Cerebellar nuclear complex (tissue), 1 donor: ENCODE measurements at places on chromosomes 13 and 19.
A peak's percentile ranks its signal among the peaks of the same experiment; 100 is the strongest.

GRCh38 chr19:19505669-19506326, 9.6 kb downstream of the TSSK6 start:
- no peak for DNase-seq

DNA sequence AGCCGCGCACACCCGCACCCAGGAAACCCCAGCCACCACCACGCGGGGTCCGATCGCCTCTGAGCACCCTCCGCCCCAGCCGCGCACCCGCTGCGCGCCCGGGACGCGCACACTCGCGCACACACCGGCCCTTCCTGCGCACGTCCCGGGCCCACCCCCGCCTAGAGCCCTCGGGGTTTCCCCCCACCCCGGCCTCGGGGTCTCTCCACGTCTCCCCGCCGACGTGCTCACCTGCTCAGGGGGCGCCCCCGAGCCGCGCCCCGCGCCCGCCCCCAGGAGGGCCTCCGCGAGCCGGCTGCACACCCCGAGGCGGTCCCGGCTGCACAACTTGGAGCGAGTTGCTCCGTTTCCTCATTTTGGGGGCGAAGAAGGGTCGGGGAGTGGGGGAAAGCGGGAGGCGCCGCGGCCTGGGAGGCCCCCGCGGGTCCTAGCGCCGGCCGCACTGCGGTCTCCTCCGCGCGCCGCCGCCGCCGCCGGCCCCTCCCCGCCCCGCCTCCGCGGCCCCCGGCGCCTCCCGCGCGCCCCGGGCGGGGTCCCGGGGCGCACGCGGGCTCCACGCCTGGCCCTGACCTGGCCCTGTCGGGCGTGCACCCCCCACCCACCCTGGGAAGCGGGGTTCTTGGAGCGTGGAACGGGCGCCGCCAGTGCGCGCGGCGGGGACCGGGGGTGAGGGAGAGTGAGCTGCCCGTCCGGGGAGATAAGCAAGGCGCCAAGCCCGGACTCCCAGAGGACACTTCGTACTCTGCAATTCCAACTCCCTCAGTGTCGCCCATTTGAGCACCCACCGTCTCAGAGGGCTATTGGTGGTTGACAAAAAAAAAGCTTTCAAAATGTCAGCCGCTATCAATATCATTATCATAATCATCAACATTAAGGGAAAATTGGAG, at the start of gene MATK:
Gene MATK (minus strand): TSS at position 444 of the 887 bp plus-strand sequence. CDS start 1,246 bp downstream, outside the sequence.
- no peak for DNase-seq

- DNase-seq = no peak
Measured at GRCh38 chr19:51339313-51339686, 2.6 kb downstream of the VSIG10L start.

GRCh38 chr13:98599502-98600328, 22.8 kb upstream of the STK24 start:
- no peak for DNase-seq

- DNase-seq = no peak
Measured at GRCh38 chr19:2552859-2553258, 76.9 kb downstream of the GADD45B start.

DNA sequence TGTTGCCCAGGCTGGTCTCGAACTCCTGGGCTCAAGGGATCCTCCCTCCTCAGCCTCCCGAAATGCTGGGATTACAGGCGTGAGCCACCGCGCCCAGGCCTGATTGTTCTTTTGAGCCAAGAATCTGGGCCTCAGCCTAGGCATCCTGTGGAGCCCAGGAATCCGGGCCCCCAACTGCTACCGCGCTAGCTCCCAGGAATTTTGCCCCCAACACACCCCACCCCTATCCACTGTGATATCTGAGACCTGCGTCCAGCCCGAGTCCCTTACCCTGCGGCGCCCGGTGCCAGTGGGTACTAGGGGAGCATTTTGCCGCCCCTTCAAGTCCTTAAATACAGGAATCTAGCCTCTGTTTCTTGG, 838 bp upstream of the MYADM start:
- no peak for DNase-seq

DNA sequence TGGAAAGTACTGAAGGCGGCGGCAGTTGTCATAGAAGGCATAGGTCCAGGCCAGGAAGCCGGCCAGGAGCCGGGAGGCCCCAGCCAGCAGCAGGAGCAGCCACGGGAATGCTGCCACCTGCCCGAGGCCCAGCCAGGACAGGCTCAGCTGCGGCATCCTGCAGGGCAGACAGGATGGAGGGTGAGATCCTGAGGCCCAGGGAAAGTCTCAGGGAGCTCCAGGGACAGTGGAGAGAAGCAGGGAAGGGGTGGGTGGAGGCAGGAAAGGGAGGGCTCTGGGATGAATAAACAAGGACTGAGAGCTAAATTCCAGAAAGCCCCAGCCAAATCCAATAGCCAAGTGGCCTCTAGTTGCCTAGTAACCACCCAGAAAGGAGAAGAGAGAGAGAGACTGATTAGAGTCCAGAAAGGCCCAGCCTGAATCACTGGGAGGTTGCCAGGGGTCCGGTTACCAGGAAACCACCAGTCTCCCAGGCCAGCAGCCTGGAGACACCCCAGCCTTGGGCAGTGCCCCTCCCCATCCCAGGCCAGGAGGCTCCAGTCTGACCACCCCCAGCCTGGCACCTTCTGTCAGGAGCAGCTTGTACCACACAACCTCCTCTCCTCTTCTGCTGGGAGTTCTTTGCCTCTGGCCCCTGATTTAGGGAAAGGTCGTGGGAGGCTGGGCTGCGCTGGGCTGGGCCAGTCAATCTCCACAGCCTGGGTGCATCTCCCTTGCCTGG, 7.5 kb upstream of the OR10H5 start:
- DNase-seq = peak; percentile 85

DNA sequence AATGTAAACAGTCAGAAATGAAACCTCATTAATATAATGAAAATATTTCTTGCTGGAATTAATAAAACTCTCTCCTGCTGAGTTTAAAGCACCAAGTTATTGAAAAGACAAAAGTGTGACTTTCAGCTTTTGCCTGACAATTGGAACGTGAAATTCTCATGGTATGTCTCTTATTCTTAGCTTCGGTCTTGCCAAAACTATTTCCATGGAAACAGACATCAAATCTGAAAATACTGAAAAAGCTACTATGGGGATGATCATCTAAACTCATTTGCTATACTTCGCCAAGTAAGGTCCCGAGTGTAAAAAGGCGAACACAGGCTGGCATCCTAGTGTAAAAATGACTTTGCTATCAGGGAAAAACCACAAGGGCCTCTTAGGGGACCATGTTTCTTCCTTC, 22.8 kb downstream of the HTR2A start:
- no peak for DNase-seq

GRCh38 chr13:45695198-45695730, 6.9 kb upstream of the CBY2 start:
- no peak for DNase-seq

DNA sequence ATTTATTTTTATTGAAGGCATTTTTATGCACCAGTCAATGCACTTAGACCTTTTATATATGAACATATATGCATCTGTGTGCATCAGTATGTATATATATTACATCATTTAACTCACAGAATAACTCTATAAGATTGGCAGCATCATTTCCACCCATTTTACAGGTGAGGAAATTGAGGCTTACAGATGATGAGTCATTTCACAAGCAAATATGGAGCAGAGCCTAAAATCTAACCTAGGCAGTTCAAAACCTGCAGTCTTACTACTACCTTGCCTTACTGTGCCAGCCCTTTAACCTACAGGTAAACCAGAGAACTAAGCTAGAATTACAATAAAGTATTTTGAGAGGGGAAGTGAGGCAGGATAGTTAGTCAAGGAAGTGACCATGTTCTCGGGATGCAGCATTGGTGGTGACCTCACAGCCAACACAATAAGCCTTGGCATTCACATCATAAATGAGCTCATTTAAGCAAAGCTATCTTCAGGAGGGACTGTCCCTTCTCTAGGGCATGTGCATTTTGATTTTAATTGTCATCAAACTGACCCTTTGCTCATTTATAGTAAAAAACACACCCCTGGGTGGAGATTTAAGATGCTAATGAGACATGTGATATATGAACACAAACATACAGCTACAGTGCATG, 274.3 kb downstream of the DCLK1 start:
- DNase-seq = no peak

- DNase-seq = no peak
Measured at GRCh38 chr13:70816853-70817252, 708.6 kb upstream of the KLHL1 start.

DNA sequence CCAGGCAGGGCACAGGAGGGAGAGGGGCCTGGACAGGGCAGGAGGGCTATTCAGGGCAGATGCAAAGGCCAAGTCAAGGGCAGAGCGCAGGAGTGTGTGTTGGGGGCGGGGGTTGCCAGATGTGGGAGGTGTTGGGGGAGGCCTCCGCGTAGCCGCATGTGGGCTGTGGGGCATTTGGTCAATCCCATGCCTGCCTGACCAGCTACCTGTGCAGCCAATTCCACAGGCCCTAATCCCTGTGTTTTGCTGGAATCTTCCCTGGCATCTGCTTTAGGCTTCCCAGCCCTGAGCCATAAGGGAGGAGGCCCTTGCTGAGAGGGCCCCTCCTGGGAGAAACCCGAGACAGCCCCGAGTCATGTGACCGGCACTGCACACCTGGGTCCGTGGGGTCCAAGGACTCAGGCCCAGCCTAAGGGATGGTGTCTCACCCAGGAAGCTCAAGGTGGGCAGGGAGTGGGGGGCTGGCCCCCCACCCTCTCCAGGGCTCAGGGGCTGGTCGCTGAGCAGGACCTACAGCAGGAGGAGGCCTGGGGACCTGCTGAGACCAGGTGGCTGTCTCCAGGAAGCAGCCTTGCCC, 20.3 kb downstream of the RFX1 start:
- no peak for DNase-seq

GRCh38 chr13:76992548-76993001, 694 bp downstream of the CLN5 start:
- peak; percentile 18 for DNase-seq

DNA sequence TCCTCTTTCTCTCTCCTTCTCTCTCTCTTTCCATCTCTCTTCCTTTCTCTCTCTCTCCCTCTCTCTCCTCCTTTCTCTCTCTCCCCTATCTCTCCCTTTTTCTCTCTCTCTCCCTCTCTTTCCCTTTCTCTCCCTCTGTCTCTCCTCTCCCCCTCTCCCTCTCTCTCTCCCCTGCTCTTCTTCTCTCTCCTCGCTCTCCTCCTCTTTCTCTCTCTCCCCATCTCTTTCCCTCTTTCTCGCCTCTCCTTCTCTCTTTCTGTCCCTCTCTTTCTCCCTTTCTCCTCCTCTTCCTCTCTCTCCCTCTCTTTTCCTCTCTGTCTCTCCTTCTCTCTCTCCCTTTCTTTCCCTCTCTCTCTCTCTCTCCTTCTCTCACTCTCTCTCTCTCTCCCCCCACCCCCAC, 196.6 kb downstream of the UQCRFS1 start:
- DNase-seq = no peak
